Suppressor macrophage (primary cell): ENCODE measurements at places on chromosomes 3 and 15.
A peak's percentile ranks its signal among the peaks of the same experiment; 100 is the strongest.

- DNase-seq: no peak
Measured at GRCh38 chr15:95866711-95867440, 463.6 kb upstream of the NR2F2 start.

- DNase-seq: no peak
Measured at GRCh38 chr3:8776406-8776805, 7.0 kb upstream of the OXTR start.

DNA sequence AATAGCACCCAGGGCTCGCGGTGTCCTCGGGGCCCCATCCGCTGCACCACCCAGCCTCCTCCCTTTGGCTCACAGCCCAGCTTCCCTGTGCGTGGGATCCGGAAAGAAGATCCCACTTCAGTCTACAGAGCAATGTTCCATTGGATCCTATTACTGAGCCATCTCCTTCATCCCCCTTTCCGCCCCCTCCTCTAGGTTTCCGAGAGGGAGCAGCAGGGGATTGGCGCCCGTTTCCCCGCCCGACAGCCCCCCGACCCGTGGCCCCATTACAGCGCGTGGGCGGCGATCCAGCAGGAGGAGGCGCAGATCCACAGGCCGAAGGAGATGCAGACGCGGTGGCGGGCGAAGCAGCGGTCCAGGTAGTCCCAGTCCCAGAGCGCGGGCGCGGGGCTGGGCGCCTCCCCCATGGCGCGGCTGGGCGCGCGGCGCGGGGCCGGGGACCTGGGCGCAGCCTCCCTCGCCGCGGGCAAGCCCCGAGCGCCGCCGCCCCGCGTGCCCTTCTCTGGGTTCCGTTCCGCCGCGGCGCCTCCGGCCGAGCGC, 340 bp downstream of the TMEM44 start:
- DNase-seq: peak; percentile 45

DNA sequence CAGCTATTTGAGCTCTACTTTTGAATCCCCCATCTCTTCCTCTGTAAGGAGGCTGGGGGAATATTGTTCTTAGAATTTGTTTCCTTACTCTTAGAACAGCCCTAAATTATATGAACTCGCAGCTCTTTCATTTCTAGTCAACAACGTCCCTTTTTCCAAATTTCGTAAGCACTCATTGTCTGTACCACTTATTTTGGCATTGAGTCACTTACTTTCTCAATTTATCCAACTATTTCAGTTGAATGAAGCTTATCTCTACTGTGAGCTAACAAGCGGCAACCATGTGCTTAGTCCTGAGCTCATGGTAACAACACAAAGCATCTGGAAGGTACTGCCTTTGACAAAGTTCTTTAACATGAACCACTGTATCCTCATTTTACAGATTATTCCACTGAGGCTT, 191.1 kb downstream of the GREM1 start:
- peak; percentile 68 for DNase-seq

- no peak for DNase-seq
Measured at GRCh38 chr3:60079076-60079475, 1029.3 kb upstream of the CFAP20DC start.

GRCh38 chr3:193190146-193190786, 50.8 kb upstream of the PLAAT1 start:
- peak; percentile 35 for DNase-seq

DNA sequence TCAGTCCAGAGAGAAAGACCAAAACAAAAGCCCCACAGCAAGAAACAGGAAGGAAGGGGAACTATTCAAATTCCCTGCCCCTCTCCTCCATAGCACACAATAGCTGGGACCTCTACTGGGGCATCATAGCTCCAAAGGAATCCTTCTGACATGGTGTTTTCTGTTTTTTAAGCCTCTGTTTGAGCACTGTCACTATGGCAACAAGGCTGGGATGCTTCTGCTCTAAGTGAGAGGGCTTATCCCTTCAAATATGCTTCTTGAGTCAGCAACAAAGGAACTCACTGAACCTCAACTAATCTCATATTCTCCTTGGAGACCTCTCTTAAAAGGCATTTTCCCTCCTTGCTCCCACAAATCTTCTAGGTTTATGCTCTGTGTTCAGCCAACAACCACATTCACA, 40.5 kb downstream of the MYLK start:
- no peak for DNase-seq

GRCh38 chr15:78796510-78796909, 14.8 kb downstream of the ADAMTS7 start:
- no peak for DNase-seq

DNA sequence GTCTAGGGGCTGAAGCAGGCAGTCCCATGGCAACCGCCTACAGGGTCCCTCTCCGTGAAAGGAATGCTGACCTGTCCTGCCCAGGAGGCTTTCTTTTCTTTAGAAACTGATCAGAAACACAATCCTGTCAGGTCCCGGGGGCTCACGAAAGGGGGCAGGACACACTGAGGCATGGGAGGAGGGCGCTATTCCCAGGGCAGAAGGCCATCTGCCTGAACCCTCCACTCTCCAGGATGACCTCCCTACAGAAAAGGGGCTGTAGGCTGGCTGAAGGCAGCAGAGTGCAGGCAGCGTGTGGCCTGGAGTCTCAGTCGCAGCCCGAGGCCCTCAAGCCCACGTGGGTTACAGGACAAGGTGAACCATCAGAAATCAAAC, 18.4 kb upstream of the LRRK1 start:
- DNase-seq: no peak

DNA sequence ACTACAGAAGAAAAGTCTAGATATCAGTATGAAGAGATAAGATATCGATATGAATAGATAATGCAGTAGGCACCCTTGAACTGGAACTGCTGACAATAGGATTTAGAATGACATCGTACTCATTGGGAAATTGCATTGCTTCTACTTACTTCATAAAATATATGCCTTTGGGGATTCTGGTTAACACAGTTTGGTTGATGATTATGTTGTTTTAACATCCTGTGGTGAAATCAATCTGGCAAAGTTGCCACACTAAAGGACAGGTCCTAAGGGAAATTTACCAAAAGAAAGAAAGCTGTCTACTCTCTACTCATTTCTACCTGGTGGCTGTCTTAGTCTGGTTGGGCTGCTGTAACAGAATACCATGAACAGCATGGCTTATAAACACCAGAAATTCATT, 417.4 kb upstream of the DPH6 start:
- DNase-seq: no peak

DNA sequence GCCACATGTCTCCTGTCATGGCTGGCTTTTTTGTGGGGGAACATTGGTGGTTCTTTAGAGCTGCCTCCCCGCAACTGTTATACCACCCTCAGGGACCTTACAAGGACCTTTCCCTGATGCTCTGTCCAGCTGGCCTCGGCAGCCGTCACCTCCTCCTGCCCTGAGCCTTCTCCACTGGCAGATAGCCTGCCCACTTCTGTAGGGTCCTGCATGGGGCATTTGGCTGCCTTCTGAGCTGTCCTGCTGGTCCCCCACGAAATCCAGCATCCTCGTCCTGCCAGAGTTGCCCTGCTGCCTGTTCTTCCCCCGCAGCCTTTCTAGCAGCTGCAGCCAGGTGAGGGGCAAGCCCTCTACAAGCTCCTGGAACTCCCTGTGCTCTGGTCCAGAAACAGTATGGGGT, 86.2 kb downstream of the USP13 start:
- DNase-seq: no peak

- DNase-seq: no peak
Measured at GRCh38 chr3:30610702-30611368, 4.4 kb downstream of the TGFBR2 start.

DNA sequence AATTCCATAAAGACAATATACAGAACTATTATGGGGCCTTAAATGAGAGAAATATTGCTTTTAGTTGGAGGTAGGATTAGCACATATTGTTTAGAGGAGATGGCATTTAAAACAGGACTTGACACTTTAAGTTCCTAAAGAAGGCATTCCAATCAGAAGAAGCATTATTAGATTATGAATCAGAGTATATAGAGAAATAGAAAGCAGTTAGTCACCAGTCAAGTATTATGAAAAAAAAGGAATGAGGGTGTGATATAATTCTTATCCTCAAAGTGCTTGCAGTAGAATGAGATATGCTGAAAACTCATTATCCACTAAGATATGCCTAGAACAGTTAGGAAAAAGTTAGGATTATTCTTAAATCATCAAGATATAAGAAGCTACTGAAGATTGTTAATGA, 456.2 kb downstream of the ZNF385D start:
- DNase-seq: no peak

DNA sequence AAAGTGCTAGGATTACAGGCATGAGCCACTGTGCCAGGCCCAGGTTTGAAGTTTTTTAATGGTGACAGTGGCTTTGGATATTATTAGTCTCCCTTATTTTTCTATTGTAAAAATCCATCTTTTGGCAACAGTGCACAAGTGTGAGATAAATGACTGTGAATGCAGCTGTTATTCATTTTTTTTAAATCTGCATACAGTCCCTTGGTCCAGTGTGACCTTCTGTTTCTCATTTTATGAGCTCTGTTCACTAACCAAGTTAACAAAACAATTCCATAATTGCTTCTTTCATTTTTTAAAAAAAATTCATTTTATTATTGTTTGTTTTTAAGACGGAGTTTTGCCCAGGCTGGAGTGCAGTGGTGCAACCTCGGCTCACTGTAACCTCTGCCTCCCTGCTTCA, 381.8 kb downstream of the NAALADL2 start:
- no peak for DNase-seq

DNA sequence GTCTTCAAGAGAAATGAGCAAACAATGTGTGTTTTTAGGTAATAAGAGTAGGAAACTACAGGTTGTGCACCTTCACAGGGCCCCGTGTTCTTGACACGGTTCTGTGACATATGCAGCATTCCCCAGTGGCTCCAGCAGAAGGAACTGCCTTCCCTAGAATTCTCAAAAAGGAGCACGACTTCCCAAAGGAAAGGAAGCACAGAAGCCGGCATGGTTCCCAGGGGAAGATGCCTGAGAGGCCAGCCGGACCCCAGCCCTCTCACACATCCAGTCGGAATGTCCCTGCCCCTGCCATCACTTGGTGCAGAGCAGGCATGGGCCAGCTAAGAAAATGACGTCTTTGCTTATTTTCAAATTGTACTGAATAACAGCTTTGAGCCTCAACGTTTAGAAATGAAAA, 187.3 kb upstream of the NSMCE3 start:
- no peak for DNase-seq

DNA sequence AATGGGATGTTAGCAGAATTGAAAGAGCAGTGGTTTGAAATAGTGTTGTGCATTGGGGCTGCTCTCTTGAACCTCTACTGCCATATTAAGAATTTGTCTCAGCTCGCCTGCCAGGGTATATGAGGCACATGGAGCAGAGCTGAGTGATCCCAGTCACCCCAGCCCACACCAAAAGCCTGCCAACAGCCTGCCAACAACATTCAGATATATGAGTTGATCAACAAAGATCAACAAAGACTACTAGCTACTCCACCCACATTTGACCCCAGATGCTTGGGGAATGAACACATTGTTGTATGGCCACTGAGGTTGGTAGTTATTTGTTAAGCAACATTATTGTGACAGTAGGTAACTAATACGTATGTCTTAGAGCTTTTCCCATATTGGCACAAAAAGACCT, 570.9 kb upstream of the IL12A start:
- DNase-seq: no peak

DNA sequence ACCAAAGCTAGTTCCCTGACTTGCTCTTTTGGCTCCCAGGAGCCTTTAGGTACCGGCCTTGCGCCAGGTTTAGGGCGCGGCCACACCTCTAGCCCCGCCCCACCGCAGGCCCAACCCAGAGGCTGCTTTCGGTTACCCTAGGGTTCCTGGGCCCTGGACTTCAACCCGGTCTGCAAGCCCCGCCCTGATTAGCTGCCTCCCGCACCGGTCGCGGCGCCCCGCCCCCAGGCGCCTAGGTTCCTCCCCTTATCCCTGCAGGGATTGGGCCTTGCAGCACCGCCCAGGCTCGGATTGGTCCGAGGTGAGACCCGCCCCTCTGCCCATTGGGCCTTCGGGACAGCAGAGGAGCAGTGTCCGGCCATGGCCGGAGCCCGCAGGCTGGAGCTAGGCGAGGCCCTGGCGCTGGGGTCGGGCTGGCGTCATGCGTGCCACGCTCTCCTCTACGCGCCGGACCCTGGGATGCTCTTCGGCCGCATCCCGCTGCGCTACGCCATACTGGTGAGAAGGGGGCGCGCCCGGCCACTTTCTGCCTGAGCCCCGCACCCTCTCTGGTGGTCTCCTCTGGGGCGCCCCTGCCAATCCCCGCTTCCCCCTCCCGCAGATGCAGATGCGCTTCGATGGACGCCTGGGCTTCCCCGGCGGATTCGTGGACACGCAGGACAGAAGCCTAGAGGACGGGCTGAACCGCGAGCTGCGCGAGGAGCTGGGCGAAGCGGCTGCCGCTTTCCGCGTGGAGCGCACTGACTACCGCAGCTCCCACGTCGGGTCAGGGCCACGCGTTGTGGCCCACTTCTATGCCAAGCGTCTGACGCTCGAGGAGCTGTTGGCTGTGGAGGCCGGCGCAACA, at the start of gene NUDT16:
Gene NUDT16, plus strand, starts transcription at position 330 of the 847 bp plus-strand sequence. Its CDS starts 31 bp downstream, at position 361.
- DNase-seq: peak; percentile 100

DNA sequence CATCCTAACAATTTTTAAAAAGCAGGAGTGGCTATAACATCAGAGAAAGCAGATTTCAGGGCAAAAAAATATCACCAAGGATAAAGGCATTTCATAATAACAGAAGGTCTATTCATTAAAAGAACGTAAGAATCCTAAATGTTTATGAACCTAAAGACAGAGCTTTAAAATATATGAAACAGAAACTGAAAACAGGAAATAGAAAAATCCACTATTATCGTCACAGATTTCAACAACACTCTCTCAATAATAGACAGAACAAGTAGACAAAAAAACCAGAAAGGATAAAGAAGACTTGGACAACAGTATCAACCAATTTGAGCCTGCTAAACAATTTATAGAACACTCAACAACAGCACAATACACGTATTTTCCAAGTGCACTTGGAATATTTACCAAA, 71.4 kb downstream of the FBXL22 start:
- peak; percentile 44 for DNase-seq

DNA sequence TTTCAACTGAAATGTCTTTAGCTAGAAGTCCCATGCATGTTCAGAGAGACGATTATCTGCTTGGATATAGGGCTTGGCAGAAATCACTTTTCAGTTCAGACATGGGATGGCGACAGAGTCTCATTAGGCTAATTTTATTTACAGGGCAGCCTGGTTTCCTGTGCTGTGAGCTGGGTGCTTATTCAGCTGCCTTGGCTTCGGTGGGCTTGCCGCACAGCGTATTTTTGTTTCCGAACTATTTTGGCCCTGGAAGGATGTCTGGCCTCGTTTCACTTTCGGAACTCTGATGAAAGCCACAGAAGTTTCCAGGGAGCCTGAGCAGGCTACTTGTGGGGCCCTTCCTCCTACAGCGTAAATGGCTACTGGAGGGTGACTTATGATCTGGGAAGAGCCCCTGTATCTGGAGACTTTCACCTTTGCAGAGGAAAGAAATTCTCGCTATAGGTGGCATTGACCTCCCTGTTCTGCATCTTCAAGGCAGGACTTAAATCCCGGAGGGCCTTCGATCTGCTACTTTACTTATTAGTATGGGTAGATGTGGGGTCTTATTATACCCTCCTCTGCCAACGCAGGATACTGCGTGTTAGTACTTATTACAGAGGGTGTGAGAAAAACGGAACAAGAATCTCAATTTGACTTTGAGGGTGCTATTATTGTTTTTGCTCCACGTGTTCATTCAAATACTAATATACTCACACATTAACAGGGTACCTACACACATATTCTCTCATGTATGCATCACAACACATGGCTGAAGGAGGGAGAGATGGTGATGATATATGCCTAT, 364.0 kb upstream of the RBMS3 start:
- DNase-seq: peak; percentile 3

- no peak for DNase-seq
Measured at GRCh38 chr3:46334741-46335478, 19.0 kb upstream of the CCR2 start.

GRCh38 chr15:75900577-75900976, 3.1 kb upstream of the FBXO22 start:
- DNase-seq: no peak

- no peak for DNase-seq
Measured at GRCh38 chr3:188841906-188842305, 329.9 kb upstream of the TPRG1 start.
